ENCODE measurements at places on chromosomes 4 and X.

DNA sequence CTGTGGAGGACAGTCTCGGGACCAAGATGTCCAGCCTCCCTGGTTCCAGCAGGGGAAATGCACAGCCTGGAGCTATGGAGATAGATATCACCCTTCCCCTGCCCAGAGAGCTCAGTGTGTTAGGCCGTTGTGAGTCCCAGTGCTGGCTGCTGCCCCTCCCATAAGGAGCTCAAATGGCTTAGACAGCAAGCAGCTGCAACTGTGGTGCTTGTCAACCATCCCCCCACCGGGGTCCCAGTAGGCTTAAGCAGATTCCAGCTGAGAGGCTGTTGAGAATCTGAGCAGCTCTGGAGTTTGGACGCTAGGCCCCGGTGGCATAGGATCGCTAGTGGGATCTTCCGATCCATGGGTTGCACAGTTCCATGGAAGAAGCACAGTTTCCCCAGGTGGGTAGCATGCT, 181.8 kb upstream of the POF1B start:
- DNase-seq = peak; percentile 66

GRCh38 chrX:487836-488235, 101.1 kb upstream of the PPP2R3B start:
- no peak for DNase-seq

- DNase-seq = no peak
Measured at GRCh38 chr4:38466401-38466800, 197.6 kb upstream of the KLF3 start.

DNA sequence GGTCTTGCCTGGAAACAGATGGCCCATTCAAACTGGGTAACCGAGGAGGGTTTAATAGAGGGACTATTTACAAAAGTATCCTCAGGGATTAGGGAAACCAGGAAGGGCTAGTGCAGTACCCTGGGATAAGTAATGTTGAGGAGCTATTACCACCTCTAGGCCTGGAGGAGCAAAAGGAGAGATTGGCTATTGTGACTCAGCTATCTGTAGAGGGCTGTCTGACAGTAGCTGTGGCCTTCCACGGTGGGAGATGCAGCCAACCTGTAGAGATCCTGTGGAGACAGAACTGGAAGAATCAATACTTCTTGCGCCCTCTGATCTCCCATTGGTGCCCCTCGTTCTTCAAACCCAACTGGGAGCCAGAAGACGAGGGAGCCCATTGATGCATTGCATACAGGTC, 34.1 kb upstream of the RPS6KA3 start:
- peak; percentile 49 for DNase-seq

- DNase-seq = no peak
Measured at GRCh38 chrX:48937054-48937907, 18.5 kb upstream of the PIM2 start.

GRCh38 chr4:39043861-39044363, 11.7 kb upstream of the TMEM156 start:
- DNase-seq = peak; percentile 40

DNA sequence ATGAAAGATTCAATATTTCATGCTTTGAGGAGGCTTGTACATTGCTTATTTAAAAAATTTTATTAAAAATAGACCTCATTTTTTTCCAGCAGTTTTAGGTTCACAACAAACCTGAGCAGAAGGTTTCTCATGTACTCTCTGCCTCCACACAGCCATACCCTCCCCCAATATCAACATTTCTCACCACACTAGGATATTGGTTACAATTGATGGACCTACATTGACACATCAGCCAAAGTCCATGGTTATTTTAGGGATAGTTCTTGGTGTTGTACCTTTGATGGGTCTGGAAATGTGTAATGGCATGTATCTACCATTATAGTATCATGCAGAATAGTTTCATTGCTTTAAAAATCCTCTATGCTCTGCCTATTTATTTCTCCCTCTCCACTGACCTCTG, 611.0 kb downstream of the KCTD8 start:
- no peak for DNase-seq

GRCh38 chr4:157912212-157912611, 260.6 kb downstream of the GASK1B start:
- no peak for DNase-seq

GRCh38 chr4:52933738-52934137, 71.6 kb downstream of the RASL11B start:
- DNase-seq = no peak

- DNase-seq = peak; percentile 65
Measured at GRCh38 chrX:40142417-40142816, 44.7 kb upstream of the BCOR start.

DNA sequence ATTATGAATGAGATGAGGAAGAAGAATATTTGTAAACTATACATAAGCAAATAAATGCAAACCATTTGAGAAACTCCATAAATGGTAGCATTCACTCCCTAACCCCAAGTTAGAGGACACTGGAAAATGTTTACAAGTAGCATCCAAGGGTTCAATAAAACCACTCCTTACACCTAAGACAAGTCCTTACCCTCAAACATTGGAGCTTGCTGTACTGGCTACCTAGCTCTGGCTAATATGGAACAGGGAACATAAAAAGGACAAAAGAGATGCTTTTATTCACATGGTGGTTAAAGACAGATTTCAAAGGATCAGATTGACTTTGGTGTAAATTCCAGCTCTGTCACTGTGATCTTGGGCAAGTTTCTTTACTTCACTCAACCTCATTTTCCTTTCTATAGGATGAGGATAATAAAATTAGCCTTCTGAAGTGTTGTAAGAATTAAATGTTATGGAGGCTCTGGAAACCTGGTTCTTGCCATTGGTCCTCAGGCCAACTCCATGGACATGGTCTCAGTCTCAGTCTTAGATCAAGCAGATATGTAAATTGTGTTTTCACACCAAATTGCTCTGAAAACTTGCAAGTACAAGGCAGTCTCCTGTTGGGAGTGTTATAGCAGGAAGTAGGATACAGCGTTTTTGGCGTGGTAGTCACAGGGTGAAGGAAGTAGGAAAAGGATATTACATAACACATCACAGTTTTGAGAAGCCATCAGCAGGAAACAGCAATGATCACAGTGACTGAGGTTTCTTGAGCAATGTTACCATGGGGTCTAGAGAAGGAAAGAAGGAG, 3.3 kb downstream of the CXCL1 start:
- DNase-seq = no peak

DNA sequence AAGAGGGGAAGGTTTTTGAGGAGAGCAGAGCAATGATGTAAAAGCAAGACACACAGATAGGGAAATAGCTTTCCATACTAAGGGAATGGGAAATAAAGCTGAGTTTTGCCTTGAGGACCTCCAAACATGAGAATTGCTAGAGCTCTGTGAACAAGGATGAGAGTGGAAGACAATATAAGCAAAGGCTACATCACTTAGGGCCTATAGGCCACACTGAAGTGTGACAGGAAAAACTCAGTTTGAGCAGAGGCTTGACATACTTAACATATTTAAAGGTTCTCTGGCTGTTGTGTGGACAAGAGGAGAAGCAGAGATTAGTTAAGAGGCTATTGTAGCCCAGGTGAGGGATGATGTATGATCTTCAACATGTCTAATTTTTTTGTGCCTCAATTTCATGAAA, 5.3 kb upstream of the SRP72 start:
- DNase-seq = no peak

GRCh38 chr4:101954351-101954750, 163.8 kb downstream of the BANK1 start:
- DNase-seq = no peak
